ENCODE measurements at places on chromosomes 6 and 20. TPM values are rescaled to one million over a fixed set of nuclear protein-coding genes. Genes with fewer than 3 reads are reported as not detected.

DNA sequence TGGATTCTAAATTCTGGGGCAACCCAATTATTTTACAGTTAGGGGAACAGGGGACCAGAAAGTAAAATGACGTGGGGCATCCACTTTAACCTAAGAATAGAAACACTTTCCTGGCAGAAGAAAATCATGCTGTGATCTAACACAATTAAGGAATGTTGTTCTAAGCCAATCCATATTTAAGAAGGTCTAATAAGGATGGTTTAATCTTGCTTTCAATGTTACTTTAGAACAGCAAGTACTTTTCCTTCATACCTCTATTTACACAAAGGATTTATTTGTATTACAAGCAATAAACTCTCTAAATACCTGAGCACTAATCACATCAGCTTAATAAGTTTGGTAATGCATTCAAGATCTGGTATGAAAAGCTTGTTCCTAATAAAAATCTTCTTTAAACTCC lies 32.4 kb downstream of the SLC2A12 start:
- DNase-seq: no peak

DNA sequence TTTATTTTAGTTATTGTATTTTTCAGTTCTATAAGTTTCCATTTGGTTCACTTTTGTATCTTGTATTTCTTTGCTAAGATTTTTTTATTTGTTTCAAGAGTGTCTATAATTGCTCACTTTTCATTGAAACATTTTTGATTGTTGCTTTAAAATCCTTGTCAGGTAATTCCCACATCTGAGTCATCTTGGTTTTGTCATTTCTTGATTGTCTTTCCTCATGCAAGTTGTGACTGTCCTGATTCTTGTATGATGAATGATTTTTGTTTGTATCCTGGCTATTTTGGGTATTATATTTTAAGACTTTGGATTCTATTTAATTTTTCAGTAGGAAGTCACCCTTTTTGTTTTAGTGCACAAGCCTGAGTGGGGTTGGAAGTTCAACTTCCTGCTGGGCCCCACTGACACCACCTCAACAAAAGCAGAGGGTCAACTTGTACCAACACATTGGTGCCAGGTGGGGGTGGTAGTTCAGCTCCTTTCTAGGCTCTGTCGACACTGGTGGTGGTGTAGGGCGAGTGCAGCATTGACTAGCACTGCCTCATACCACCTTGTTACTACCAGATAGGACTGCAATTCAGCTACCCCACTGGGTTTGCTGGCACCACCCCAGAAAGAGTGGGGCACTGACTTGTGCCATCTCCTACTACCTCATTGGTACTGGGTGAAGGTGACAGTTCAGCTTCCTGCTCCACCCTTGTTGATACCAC lies 8.8 kb downstream of the RSPH3 start:
- no peak for DNase-seq

GRCh38 chr20:14667226-14667625 lies 329.8 kb upstream of the FLRT3 start:
- no peak for DNase-seq

GRCh38 chr6:3987053-3987452 lies 91.9 kb downstream of the FAM217A start:
- DNase-seq: no peak

DNA sequence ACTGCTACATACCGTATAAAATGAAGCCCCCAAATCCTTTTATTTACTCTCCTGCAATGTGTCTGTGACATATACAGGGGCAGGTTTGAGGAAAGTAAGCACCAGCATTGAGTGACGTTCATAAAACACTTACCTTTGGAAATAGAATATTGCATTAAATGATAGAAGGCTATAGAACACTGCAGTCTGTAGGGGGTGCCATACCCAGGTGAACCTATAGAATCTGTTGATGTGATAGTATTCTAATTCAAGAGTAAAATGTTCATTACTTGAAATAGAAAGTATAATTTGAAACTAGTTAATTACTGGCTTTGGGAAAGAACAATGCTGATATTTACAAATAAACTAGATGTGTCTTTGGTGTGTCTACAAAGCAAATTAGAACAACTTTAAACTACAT lies 47.0 kb upstream of the PRL start:
- no peak for DNase-seq

GRCh38 chr20:7855545-7855944 lies 84.7 kb downstream of the HAO1 start:
- no peak for DNase-seq

DNA sequence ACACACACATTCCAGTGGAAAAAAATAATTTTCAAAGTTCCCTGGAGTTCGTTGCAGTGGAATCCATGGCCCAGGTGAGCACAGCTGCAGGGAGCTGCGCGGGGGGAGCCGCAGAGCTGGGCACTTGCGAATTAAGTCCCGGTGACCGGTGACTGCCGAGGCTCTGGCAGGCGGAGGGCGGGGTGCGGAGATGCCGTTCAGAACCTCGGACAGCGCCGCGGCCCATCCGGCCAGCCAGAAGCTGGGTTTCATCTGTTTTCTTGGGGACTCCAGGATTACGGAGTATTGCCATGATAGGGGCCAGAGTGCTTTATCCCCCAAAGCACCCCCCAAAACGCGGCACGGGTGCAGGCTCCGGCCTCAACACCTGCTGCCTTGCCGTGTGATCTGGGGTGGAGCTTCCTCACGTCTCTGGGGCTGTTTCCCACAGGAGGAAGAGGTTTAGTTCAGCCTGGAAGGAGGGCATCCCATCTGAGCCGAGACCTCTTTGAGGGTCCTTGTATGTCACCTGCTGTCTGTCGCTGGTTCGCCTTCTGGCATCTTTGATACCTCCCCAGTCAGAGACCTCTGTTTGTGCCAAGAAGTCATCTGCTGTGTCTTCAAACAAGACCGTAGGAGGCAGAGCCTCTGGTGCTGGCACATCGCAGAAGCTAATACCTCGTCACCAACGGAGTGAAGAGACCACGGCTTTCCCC lies 99.4 kb downstream of the YTHDF1 start:
- DNase-seq: no peak

GRCh38 chr6:7590918-7591302 lies 912 bp downstream of the SNRNP48 start:
- DNase-seq: no peak

DNA sequence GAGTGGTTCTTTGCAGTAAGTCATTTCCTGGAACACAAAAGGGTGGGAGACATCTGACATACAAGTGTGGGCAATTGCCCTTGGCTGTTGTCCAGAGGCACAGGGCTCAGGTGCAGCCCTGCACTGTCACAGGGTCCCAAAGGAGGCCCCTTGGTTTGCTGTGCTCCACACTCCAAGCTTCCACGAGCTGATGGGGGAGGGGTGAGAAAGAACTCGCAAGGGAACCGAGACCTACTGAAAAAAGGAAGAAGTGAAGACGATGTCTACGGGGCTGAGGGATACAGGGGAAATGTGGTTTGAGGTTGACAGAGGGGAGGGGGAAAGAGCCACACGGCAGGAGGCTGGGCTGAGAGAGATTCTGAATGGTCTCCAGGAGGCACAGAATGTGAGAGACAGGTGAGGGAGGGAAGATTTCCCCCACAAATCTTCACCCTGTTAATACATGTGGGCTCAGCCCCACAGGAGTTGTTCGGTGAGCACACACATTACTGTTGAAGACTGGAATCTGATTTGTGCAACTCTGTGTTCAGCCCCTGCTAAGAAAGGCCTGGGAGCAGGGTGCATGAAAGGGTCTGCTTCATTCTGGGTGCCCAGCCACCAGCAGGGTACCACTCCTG lies 123.4 kb downstream of the LY86 start:
- DNase-seq: no peak

GRCh38 chr6:85126485-85127167 lies 323.3 kb upstream of the NT5E start:
- no peak for DNase-seq

- no peak for DNase-seq
Measured at GRCh38 chr6:140360651-140361050, 986.2 kb upstream of the CITED2 start.

DNA sequence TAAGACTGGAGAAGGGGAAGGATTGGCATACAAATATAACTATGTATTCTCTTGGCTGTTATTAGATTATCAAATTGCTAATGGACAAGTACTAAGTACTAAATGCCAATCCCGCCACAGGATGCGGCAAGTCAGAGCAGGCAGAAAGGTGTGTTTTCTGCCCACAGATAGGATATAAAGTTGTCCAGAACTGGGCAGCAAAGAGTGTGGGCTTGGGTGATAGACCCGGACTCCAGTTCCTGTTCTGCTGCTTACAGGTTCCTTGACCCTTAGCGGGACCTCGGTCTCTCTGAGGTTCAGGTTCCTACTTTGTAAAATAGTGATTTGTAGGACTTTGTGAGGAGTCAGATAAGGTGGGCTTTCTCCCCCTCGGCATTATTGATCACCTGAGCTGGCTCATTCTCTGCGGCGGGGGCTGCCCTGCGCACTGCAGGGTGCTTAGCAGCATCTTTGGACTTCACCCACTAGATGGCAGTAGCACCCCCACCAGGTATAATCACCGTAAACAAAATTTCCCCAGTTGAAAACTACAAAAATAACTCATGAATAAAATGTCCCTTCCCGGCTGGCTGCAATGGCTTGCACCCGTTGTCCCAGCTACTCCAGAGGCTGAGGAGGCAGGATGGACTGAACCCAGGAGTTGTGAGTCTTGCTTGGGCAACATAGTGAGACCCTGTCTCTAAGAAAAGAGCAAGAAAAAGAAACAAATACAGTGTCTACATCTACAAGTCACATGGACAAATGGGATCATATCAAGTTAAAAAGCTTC lies 193.1 kb downstream of the DOK5 start:
- DNase-seq: no peak

DNA sequence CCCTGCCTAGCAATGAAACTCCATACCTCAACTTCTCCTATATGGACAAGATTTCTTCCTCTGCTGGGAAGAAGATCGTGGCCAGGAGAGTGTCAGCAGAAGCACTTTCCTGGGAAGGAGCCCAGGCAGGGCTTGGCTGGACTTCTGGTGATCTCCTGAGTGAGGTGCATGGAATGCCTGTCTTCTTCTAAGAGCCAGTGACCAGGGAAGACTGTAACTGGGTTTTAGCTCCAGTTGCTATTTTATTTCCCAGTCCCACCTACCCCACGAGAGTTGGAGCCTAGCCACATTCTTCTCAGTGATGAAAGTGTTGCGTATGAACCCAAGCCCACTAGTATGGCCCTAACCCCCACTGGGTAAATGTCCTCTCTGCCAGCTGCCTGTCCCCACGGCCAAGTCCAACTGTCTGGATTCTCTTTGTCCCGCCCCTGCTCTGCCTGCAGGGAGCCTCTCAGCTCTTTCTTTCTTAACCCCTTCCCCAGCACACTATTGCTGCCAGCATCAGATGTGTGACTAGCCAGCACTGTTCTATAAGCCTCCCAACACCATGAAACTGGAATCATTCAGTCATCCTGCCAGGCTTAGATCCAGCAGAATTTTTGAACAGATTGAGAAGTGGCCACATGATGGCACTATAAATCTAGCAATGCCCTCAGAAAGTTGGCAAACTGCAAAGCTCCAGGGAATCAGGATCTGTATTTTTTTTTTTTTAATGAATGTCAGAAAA lies 69.8 kb upstream of the FAM184A start:
- peak; percentile 39 for DNase-seq

GRCh38 chr6:119077643-119078375 lies 655 bp downstream of the FAM184A start:
- DNase-seq: peak; percentile 91

- no peak for DNase-seq
Measured at GRCh38 chr6:26309731-26310142, 55.3 kb upstream of the BTN3A2 start.

GRCh38 chr20:38625896-38626295 lies 24.3 kb downstream of the ARHGAP40 start:
- no peak for DNase-seq

DNA sequence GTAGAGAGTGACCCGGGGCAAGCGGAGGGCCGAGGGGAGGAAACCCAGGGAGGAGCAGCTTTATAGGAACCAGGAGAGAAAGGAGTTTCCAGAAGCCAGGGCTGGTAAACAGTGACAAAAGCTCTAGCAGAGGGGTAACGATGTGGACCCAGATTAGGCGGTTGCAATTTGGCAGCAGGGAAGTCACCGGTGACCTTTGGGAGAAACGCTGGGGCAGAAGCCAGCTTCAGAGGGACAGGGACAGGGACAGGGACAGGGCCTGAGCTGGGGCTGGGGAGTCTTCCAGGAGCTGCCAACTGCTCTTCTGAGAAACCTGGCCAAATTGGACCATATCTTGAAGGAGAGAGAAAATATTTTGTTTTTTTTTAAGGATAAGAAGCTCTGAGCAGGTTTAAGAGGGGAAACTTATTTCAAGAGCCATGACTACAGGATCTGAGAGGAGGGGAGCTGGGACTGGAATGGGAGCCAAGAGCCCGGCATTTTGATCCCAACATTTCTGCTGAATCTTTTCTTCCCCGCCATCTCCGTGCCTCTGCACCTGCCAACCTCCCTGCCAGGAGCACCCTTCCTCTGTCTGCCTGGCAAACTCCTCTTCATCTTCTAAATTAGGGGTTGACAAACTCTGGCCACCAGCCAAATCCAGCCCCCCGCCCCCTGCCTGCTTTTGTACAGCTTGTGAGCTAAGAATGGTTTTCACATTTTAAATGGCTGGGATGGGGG lies 22.6 kb upstream of the PREX1 start:
- no peak for DNase-seq

GRCh38 chr20:40524071-40524470 lies 165.0 kb downstream of the MAFB start:
- no peak for DNase-seq

DNA sequence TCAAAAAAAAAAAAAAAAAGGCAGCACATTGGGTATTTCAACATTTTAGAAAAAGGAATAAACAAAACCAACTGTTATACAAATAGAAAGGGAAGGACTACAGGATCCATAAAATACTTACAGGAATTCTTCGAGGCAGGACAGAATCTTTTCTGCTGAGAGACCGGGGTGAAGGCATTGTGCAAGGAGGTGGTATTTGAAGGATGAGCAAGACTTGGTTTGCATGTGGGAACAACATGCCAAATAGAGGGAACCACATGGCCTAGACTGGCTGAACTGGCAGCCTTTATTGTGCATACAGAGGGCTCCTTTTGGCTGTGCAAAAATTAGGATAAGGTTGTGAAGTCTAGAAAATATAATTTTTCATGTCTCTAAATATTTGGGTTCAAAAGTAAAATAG lies 62.9 kb downstream of the SCAND1 start:
- DNase-seq: no peak

DNA sequence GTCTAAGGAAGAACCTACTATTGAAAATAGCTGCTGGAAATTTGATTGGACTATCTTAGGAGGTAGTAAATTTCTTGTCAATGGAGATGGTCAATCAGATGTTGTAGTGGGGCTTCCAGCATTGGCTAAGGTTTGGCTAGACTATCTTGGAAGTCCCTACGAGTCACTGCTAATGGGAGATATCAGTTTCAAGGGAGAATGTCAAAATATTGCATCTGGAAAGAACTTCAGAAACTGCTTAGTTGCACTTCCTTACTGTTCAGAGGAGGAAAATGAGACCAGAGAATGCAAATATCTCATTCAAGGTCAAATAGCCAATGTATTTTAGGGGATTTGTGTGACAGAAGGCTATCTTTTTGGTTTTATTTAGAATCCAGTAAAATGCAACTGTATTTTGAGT lies 53.5 kb upstream of the CCN2 start:
- no peak for DNase-seq

GRCh38 chr6:39951716-39952115 lies 17.5 kb upstream of the MOCS1 start:
- peak; percentile 66 for DNase-seq

Gene DSTN
- 2,370 TPM for total RNA-seq

Gene SALL4
- total RNA-seq: not detected

Gene GRM4
- total RNA-seq: not detected

Gene ME1
- 15.6 TPM for total RNA-seq

Gene KLHDC3
- total RNA-seq: 107 TPM

Gene POU5F1
- total RNA-seq: not detected

Gene EPPIN
- not detected for total RNA-seq

Gene BPIFB6
- not detected for total RNA-seq

Gene KPNA5
- 8.7 TPM for total RNA-seq

Gene HLA-DRB5
- 13.5 TPM for total RNA-seq

Gene PRKN
- total RNA-seq: 10.3 TPM

Gene HDGFL1
- not detected for total RNA-seq

Gene BCAS1
- not detected for total RNA-seq
